ENCODE measurements at places on chromosomes 1 and 21.

- DNase-seq, result no peak
Measured at GRCh38 chr1:97158691-97159096, 437.1 kb downstream of the PTBP2 start.

- no peak for DNase-seq
Measured at GRCh38 chr1:39926343-39926793, 24.7 kb upstream of the MYCL start.

DNA sequence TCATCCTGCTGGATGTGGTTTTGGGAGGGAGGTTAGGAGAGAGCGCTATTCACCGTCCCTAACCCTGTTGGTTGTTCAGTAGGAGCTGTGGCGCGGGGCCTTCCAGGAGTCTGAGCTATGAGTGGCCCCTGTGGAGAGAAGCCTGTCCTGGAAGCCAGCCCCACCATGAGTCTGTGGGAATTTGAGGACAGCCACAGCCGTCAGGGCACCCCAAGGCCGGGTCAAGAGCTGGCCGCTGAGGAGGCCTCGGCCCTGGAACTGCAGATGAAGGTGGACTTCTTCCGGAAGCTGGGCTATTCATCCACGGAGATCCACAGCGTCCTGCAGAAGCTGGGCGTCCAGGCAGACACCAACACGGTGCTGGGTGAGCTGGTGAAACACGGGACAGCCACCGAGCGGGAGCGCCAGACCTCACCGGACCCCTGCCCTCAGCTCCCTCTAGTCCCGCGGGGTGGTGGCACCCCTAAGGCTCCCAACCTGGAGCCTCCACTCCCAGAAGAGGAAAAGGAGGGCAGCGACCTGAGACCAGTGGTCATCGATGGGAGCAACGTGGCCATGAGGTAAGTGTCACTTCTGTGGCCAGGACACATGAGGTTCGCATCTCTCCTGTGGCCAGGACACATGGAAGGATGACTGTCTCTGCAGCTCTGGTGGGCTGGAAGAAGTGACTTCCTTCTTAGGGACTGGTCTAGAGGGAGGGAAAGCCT is 1.2 kb downstream of the ZC3H12A start:
- DNase-seq, result no peak

DNA sequence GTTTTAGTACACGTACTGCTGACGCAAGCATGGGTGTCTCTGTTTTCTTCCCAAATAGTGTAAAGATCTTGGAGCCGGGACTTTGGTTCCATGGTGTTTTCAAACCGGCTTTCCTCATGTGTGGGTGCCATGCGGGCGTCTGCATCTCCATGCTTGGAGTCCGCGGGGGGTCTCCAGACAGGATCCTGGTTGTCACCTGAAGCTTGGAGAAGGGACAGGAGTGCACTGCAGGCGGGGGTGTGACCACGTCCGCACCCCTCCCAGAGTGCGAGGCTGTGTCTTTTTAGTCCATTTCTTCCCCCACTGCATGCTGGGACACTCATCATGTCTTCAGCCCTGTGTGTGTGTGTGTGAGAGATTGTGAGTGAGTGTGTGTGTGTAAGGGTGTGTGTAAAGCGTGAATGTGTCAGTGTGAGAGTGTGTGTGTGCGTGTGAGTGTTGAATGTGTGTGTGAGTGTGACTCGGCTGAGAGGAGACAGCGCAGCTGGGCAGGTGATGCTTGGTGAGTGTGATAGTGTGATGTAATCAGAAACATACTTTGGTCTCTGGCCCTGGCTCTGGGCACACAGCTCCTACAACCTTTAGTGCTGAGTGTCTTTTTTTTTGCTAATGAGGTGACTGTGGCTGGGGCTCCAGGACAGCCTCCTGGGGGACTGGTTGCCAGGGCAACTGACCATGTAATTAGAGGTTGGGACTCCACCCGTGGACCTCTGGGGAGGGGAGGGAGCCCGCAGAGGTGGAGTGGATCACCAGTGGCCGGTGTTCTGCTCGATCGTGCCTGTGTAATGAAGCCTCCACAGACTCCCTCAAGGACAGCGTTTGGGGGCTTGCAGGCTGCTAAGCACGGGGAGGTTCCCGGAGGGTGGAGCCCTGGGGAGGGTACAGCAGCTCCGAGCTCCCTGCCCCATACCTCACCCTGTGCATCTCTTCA is 55.1 kb downstream of the AGPAT3 start:
- DNase-seq, result no peak

DNA sequence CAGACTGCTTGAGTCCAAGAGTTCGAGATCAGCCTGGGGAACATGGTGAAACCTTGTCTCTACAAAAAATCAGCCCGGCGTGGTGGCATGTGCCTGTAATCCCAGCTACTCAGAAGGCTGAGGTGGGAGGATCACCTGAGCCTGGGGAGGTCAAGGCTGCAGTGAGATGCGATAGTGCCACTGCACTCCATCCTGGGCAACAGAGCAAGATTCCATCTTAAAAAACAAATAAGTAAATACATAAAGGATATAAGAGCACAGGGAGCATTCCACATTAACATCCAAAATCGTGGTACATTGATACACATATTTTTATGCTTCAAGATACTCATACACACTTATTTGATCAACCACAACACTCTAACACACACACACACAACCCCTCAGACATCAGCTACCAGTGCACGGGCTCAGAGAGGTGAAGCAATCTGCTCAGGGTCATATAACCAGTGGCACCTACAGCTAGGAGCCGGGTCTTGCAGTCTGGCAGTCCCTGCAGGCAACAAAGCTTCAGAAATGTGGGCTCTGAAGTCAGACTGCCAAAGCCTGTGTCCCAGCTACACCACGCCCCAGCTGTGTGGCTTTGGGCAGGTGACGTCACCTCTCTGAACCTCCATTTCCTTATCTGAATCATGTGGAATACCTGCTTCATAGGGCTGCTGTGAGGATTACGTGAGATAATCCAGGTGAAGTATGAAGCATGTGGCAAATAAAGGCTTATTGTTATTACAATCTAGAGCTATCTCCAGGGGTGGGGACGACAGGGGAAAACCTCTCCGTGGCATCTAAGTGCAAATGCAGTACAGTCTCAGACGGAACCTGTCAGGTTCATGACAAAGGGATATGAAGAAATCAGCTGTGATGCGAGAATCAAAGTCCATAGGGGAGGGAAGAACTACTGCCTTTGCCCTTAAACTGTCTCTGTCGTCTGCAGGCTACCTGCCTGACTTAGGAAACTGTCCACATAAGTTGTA is 4.8 kb upstream of the CRYBG2 start:
- no peak for DNase-seq

DNA sequence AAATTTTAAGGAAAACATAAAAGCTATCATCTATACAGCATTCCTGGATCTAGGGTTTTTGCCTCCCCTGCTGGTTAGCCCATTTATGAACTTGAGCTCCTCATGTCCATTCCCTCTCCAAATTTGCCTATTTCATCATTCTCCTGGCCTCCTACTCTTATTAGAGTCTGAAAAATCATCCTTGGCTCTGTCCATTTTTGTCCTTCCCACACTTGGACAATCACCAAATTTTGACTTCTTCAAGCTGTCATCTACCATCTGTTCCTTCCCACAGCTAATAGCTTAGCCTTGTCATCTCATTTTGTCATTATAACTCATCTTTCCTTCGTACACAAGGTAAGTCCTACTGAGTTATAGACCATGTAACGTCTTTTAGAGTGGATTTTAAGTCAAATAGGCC is 2.2 kb upstream of the HENMT1 start:
- no peak for DNase-seq

DNA sequence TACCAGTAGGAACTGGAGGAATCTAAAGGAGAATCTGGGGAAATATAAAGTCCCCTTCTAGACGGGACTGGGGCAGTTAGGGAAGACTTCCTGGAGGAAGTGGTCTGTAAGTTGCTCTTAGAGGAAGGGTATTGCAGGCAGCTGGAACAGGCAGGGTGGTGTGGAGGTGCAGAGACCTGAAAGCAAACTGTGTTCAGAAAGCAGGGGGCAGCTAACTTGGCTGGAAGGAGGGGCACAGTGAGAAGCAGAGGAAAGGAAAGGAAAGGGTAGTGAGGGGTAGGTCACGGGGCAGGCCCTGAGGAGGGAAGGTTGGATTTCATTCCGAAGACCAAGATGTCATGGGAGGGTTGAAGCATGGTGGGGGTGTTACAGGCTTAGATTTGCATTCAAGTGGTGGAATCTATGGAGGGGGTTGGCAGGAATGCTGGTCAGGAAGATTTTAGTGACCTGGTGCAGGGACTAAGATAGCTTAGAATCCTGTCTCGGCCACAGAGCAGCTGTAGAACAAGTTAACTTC is 240.7 kb downstream of the FOXD2 start:
- DNase-seq, result no peak

GRCh38 chr1:2463396-2463795 is 12.7 kb upstream of the PLCH2 start:
- DNase-seq, result no peak

DNA sequence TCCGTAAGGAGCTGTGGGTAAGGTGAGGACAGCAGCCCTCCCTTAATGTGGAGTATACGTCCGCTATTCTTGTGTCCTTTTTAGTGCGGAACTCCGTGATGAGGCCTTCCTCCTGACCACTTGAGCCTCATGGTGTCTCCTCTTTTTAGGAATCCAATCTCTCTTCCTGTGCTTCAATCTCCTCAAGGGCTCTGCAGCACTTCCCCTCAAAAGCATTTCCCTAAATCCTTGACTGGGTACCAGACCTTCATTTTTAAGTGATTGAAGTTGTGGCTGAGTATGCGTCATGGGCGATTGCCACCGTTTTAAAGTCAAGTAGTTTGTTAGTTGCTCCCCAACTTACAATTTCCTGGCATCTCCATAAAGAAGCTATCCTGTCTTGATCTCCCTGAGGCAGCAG is 62.8 kb downstream of the SAMSN1 start:
- no peak for DNase-seq

DNA sequence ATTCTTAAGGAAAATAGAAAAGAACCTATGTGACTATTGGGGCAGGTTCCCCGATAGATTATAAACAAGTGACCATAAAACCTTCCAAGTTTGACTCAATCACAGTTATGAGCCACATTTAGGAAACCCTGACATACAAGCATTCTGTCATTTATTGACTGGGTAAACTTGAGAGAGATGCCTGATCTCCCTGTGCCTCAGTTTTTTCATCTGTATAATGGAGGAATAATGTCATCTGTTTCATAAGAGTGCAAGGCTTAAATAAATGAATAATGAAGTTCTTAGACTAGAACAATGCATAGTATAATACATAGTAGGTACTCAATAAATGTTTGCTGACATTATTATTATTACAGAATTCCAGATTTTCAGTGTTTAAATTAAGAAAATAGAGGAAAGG is 18.9 kb upstream of the EEIG2 start:
- no peak for DNase-seq

- DNase-seq, result peak; percentile 38
Measured at GRCh38 chr1:89719502-89720306, 86.8 kb downstream of the LRRC8C start.

- no peak for DNase-seq
Measured at GRCh38 chr1:55707196-55707595, 492.0 kb upstream of the USP24 start.

DNA sequence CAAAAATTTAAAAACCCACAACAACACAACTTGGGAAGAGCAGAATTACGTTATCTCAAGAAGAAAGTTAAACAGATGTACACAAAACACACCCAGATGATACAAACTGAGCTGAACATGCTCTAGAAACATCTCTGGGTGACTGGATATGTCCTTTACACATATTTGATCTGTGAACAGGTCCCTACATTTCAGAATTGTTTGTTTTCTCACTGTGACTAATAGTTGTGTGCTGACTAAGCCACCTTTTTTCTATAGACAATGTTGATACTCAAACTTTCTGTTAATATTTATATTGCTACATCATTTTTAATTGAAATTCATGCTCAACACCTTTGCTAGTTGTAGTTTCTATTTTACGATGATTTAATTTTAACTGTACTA is 1.0 kb upstream of the F11R start:
- peak; percentile 37 for DNase-seq

DNA sequence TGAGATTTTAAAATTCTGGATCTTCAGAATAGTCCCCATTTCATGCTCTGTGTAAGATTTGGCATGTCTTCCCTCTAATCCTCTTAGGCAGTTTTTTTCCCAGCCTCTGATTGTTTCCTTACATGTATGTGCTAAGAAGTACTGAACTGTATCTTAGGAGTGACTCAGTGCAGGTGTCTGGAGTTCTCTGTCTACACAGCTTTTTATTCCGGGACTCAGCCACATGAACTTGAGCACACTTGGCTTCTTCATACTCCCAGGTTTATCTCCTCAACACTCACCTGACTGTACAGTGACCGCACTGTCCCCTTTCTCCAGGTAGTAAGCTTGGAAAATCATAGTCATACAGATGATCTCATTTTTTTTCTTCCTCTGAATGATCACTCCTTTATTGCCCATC is 50.7 kb downstream of the SYT14 start:
- DNase-seq, result no peak

GRCh38 chr21:15964236-15964855 is 234.6 kb downstream of the USP25 start:
- no peak for DNase-seq
